Activated gamma-delta T cell treated with anti-CD3 and anti-CD28 coated beads, Interleukin-2, amount 50 U/mL, for 16 hours (primary cell): ENCODE measurements at places on chromosomes 1 and 21.

DNA sequence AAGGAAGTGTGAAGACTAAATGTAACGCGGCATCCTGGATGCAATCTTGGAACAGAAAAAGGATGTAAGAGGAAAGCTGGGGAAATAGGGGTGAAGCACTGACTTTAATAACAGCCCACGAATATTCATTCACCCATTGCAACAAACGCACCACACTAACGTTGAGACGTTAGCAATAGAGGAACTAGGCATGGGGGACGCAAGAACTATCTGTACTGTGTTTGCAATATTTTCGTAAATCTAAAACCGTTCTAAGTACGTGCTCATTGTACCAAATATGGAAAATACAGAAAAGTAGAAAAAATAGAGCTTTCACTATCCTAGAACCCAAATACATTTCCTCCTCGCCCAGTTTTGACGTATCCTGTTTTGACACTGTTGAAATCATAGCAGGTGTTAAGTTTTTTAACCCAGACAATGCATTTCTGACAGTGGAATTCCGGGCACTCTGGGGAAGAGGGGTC, 3.9 kb downstream of the LAPTM5 start:
- no peak for DNase-seq

- DNase-seq: no peak
Observed at GRCh38 chr1:56081736-56082135, 497.6 kb downstream of the PLPP3 start.

DNA sequence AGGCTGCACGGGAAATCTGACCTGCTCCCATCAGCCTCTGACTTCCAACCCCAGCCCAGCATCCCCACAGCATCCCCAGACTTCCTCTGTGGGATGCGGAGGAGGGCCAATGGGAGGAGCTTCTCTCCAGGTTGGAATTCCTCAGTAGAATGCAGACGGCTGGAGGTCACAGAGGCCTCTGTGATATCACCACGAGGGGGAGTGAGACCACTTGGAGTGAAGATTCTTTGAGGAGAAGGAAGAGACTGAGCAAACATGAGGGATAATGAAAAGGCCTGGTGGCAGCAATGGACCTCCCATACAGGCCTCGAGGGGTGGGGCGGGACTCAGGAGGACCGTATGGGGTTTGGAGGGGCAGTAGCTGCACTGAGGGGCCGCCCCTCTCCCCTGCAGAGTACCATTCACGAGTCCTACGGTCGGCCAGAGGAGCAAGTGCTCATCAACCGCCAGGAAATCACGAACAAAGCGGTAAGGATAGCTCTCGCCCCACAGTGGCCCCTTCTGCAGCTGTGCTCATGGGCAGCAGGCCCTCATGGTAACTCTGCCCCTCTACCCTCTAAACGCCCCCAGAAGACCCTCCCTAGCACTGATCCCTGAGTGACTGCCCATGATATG, at the start of gene CATSPER4:
Gene CATSPER4, plus strand, starts transcription at position 230 of the 615 bp plus-strand sequence. Its CDS starts 26 bp downstream, at position 256.
- DNase-seq: no peak

- DNase-seq: no peak
Observed at GRCh38 chr1:21072721-21073120, 104.0 kb downstream of the EIF4G3 start.

DNA sequence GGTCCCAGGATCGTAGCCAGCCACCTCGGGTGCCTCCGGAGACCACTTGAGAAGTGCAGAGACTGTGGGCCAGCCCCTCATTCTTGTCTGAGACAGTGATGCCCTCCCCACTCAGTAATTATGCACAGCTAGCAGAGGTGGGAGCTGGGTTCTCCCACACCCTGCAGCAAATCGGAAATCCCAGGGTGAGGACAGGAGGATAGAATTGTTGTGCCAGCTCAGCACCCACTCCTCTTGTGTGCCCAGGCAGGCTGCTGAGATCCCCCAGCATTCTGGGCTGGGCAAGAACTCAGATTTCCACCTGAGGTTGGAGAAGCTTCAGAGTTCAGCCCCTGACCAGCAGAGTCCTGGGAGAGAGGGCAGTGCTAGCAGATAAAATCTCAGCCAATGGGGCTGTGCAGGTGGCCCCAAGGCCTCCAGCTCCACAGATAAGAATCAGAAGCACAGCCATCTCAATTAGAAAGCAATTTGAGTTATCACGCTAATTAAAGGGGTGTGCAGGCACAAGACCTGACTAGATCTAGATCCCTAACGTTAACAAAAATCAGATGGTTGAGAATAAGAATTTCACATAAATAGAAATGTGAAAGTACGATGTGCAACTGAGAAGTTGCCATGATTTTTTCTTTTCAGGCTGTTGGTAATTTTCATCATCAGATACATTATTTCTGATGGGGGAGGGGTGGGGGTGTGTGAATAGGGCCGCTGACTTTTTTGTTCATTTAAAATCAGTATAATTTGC, 45.5 kb upstream of the IRF2BP2 start:
- DNase-seq: no peak

- no peak for DNase-seq
Observed at GRCh38 chr21:43899307-43900077, 34.5 kb downstream of the AGPAT3 start.

DNA sequence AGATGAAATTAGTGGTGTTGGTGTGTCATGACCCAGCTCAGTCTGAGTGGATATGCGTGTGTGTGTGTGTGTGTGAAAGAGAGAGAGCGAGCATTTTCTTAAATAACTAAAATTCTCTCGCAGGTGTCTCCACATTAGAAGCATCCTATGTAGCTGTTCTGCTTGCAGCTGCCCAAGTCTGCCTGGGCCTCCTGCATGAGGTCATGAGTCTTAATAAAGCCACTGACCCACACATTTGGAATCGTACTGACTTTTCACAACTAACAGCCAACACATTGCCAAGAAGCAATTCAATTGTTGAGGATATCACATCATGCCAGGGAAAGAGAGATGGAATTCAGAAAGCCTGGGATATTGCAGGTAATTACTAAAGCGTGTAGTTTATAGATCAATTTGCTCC, 238.2 kb upstream of the AJAP1 start:
- no peak for DNase-seq

- no peak for DNase-seq
Observed at GRCh38 chr21:45033791-45034555, 40.4 kb upstream of the ADARB1 start.

GRCh38 chr1:178953034-178953433, 72.7 kb upstream of the FAM20B start:
- no peak for DNase-seq

DNA sequence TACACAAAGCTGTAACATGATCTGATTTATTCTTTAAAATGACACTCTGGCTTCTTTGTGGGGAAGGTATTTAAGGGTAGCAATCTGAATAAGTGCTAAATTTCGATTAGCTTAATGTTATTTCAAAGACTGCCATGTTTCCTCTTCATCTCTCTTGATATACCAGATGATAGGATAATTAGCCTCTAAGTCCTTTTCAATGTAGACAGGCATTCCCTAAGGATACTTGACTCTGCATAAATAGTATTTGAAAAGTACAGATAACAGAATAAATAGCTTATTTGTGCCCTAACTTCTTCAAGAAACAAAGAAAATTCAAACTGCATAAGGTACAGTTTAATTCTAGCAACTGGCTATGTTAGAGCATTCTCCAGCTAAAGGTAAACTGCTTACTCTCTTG, 46.2 kb downstream of the ARHGAP29 start:
- DNase-seq: no peak
